Stimulated activated CD4-positive, alpha-beta T cell treated with anti-CD3 and anti-CD28 coated beads, Interleukin-1b, Interleukin-23, amount 100 ng/mL, for 4 hours (primary cell): ENCODE measurements at places on chromosomes 16 and 17.

- peak; percentile 43 for DNase-seq
Observed at GRCh38 chr16:87956365-87957231, 5.4 kb downstream of the BANP start.

DNA sequence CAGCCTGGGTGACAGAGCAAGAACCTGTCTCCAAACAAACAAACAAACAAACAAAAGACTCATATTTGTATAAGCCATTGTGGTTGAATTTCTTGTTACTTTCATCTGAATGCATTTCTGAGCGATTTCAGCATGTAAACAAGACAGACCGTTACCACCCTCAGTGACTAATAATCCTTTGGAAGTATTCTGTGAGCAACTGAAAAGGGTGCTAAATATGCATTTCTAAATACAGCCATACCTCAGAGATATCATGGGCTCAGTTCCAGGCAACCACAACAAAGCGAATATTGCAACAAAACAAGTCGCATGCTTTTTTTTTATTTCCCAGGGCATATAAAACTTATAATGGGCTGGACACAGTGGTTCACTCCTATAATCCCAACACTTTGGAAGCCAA is 109.0 kb downstream of the USP31 start:
- no peak for DNase-seq

- DNase-seq: no peak
Observed at GRCh38 chr16:17647879-17648872, 177.4 kb upstream of the XYLT1 start.

DNA sequence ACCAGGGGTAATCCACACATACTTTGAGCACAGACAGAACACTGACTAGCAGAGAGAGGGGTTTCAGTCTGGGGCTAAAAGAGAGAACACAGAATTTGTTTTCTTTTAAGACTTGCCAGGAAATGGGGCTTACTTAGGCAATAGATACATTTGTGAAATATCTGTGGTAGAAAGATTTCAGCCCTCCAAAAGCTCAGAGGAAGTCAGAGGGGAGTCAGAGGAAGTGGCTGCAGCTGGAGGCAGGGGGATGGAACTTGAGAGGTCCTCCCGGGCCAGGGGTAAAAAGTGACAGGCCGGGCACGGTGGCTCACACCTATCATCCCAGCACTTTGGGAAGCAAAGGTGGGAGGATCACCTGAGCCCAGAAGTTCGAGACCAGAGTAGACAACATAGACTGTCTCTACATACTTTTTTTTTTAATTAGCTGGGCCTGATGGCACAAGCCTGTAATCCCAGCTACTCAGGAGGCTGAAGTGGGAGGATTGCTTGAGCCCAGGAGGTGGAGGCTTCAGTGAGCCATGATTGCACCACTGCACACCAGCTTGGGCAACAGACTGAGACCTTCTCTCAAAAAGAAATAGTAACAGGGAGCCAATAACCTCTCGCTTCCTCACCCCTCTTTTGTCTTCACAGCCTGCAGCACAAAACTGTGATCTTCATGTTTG is 49.9 kb downstream of the NLRC5 start:
- DNase-seq: no peak

GRCh38 chr17:76560036-76560876 is 20.4 kb downstream of the PRCD start:
- no peak for DNase-seq

GRCh38 chr16:88327561-88328312 is 55.0 kb upstream of the ZNF469 start:
- DNase-seq: no peak

- DNase-seq: no peak
Observed at GRCh38 chr16:4976079-4976478, 17.9 kb downstream of the SEC14L5 start.

DNA sequence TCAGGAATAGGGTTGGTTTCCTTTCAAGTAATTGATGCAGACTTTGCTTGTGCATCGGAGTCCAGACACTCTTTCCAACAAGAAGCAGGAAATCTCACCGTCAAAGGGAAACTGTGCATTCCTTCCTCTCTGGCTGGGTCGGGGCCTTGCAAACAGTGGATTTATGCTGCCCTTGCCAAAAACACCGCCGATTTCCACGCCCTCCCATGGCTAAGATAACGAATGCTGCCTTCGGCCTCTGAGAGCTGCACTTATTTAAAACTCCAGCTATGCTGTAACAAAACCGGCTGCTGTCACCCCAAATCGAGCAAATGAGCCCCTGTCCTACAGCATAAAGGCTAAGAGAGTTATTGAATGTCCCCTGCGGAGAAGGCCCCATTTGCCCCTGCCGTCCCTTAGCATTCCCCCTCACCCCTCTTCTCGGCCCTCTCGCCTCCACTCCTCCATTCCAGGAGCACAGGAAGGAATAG is 275.5 kb upstream of the IRX5 start:
- no peak for DNase-seq

GRCh38 chr17:2171702-2172076 is 116.8 kb downstream of the HIC1 start:
- no peak for DNase-seq

DNA sequence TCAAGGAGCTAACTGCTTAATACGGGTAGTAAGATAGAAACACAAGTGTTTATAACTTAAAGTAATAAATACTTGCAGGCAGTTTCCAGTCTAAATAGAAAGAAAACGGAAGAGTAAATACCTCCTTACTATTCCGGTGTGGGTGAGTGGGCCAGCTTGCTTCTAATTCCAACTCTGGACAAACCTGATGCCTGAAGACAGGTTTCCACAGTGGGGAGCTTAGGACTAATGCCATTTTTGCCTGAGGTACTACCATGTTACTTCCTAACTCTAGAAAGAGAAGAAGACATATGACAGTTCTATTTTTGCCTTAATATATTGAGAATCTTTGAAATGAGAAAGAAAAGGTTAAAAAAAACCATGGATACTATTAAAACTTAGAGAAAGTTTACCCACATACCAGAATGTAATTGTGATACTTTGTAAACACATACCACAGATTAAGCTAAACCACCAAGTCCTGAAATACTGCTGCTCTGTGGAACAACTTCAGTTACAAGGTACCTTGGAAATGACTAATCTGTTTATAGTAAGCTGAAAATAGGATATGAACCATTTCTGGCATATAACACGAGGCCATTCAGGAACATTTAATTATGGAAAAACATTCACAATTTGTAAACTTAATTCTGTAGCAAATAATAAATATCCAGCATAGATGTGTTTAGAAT is 70.2 kb downstream of the ZZEF1 start:
- no peak for DNase-seq

DNA sequence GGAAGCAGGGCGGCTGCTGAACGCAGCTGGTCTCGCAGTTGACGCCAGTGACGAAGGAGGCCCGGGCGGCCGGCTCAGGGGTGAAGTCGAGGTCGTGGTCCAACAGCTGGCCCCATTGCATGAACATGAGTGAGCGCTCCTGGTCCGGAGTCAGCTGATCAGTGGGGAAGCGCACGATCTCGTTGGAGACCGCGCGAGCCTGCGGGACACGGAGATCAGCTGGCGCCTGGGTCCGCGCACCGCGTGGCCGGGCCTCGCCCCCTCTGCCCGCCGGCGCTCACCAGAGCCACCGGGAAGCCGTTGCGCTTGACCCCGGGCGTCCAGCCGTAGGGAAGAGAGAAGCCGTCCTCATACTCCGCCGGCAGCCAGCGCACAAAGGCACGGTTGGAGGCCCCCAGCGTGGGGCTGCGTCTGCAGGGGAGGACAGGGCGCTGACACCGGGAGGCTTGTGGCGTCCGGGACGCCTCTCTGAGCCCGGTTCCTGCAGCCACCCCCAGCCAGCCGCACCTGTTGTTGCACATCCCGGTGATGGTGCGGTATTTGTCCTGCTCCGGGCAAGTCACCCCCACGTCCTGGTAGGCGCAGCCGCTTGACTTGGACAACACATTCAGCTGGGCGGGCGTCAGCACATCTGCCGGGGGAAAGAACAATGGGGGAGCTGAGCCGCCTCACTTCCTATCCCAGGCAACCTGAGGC is 1.6 kb downstream of the MPO start:
- no peak for DNase-seq

- no peak for DNase-seq
Observed at GRCh38 chr16:2384426-2384825, 43.9 kb upstream of the ABCA3 start.

- DNase-seq: no peak
Observed at GRCh38 chr16:58127033-58127556, 2.1 kb downstream of the CFAP20 start.

- no peak for DNase-seq
Observed at GRCh38 chr17:69323806-69324205, 3.1 kb downstream of the ABCA5 start.

DNA sequence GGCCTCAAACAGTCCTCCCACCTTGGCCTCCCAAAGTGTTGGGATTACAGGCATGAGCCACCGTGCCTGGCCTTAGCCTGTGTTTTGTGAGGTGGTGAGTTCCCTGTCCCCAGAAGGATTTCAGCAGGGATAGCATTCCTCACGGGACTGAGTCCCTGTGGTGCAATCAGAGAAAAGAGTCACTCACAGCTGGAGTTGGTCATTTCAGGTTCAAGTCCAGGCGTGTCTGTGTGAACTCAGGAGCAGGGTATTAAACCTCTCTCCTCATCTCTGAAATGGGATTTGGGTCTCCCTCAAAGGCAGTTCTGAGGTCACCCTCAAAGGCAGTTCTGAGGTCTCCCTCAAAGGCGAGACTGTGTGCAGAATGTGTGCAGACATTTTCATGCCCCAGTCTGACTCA is 28.6 kb downstream of the NPTX1 start:
- no peak for DNase-seq

DNA sequence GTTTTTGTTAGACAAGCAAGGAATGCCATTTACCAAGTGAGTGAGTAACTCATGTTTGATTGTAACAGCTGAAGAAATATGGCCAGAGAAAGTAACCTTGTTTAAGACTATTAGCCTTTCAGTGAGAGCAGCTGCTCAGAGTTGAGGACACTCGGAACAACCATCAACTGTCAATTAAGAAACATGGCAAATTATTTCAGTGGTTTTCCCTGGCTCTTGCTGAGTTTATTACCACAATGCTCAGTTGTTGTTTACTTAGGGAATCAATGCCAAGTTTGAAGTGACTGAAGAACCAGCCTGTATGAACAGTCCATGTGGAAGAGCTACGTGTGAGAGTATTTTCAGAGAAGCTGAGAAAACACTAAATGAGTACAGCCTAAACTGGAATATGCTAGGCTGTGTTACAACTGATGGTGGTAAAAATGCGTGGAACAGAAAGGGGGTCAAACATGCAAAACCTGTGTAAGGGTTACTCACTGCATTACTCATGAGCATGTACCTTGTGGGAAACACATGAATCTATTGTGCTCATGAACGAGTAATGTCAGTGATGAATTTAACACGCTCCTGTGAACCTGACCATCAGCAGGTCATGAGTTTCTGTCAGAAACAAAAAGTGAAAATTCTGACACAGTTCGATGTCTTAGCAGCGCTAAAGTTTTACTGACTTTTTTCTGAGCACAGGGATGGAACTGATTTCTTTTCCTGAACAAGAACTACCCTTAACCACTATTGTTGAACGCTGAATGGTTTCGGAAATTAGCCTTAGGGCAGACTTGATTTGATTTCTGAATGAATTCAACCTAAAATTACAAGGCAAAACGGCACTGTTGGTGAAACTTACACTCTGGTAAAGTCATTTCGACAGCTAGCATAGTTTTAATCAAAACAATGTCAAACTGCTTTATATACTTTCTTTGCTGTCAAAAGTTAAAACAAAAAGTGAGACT is 33.5 kb downstream of the GNA13 start:
- DNase-seq: no peak

DNA sequence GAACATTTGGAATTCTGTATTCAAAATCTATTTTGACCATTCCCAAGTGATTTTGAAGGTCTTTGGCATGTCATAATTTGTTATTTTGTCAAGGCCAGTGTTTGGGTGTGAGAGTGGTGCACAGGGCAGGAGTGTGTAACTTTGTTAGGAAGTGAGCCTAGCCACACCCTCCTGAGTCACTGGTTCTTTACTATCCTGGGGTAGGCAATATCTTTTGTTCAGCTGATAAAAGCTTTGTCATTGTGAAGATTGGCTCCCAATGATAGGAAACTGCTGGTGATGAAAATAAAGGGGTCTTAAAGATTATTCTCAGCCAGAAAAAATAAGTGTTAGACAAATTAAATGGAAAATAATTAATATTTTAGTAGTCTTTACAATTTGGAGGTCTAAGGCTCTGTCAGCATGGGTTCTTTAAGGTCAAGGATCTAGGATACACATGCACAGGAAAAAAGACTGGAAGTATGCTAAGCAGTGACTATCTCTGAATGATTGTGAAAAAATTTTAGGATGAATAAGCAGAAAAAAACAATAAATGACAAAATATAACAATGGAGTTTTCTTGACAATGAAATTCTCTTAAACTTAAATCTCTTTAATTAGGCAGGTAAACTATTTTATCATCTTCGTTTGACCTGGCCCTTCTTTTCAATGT is 5.1 kb downstream of the UBN1 start:
- DNase-seq: no peak

DNA sequence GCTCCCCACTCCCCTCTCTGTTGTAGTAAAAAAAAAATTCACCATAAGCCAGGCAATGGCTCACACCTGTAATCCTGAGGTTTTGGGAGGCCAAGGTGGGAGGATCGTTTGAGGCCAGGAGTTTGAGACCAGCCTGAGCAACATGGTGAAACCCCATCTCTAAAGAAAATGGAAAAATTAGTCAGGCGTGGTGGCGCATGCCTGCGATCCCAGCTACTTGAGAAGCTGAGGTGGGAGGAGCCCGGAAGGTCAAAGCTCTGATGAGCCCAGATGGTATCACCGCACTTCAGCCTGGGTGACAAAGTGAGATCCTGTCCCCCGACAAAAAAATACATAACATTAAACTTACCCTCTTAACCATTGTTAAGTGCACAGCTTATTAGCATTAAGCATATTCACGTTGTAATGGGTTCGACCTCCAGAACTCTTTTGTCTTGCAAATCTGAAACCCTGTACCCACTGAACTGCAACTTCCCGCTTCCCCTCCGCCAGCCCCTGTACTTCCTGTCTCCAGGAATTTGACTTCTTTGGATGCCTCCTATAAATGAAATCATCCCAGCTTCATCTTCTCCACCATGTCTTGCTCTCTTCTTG is 66.8 kb downstream of the CRISPLD2 start:
- DNase-seq: no peak

GRCh38 chr16:9484426-9484825 is 393.0 kb downstream of the HAPSTR1 start:
- DNase-seq: no peak

GRCh38 chr17:83067718-83068261 is 11.6 kb upstream of the METRNL start:
- DNase-seq: no peak

- DNase-seq: no peak
Observed at GRCh38 chr16:75372236-75372856, 61.0 kb downstream of the CFDP1 start.

- peak; percentile 31 for DNase-seq
Observed at GRCh38 chr16:67663151-67663876, 2.6 kb downstream of the PARD6A start.

DNA sequence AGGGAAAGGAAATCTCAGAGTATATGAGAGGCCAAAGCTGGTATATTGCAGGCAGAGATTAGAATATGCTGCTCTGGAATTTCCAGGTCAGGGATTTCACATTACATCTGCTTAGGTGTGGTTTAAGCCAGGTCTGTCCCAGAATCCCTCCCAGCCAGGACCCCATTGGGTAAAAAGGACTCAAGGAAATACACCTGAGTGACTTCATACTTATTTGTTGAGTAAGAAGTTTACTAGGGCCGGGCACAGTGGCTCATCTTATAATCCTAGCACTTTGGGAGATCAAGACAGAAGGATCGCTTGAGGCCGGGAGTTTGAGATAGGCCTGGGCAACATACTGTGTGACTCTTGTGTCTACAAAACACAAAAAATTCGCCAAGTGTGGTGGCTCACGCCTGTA is 7.2 kb downstream of the PIPOX start:
- no peak for DNase-seq
